ENCODE measurements at places on chromosomes 2 and 18.
A peak's percentile ranks its signal among the peaks of the same experiment; 100 is the strongest.

- peak; percentile 98 for DNase-seq
Observed at GRCh38 chr2:229445019-229445418, 173.9 kb upstream of the PID1 start.

DNA sequence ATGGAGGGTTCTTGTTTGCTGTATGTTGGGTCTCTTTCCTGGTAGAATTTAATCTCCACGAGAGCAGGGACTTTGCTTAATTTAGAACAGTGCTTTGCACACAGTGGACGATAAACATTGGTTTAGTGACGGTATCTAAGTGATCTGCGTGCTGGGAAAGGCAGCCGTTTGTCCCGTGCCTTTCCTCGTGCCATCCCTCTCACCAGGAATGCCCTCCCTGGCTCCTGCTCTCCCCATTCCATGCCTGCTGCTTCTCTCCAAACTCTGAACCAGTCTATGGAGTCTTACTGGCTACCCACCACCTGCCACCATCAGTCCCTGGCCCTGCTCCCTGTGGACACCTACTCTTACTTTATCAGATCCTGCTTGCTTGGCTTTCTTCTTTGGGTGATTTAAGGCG, 27.3 kb upstream of the TNP1 start:
- no peak for DNase-seq

DNA sequence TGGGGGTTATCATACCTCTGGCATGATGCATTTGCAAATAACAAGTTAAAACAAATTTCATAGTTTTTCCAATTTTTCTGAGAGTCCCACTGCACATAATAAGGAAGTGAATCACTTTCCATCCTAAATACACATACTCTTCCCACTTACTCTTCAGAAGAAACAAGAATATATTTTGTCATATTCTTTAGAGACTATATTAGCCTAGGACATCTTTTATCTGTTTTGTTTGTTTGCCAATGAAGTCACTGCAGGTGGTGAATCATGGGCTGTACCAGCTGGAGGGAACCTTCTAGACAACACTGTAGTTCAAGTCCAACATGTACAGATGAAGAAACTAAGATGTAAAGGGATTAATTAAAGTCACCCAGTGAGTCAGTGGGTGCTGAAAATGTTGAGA, 116.8 kb downstream of the XIRP2 start:
- DNase-seq: no peak

DNA sequence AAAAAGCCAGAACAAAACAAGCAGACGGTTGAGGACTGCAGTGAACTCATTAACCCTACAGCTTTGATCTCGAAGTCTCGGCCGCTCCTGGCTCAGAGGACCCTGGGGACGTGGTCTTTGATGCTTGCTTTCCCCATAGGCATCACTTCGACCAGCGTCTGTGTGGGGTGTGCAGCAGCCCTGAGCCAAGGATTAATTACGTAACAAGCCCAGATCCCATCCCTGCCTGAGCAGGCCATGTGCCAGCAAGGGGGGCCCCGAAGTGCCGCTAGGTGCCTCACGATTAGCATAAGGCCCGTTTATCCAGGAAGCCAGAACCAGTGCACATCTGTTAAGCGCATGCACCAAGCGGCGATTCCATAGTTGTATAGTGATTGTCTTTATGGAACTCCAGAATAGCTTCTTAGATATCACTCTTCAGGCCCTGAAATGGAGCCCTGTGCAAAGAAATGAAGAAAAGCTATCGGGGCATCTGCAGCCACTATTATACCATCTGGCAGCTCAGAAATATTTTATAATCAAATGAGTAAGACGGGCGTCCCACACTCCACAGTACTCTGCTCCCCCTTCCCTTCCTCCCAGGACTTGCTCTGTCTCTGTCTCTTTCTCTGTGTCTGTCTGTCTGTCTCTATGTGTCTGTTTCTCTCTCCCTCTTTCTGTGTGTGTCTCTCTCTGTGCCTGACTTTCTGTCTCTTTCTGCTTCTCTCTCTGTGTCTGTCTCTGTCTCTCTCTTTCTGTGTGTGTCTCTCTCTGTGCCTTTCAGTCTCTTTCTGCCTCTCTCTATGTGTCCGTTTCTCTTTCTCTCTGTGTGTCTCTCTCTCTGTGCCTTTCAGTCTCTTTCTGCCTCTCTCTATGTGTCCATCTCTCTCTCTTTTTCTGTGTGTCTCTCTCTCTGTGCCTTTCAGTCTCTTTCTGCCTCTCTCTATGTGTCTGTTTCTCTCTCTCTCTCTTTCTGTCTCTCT, 41.7 kb downstream of the HPCAL1 start:
- DNase-seq: no peak

GRCh38 chr2:50345701-50346591, 686.0 kb downstream of the NRXN1 start:
- no peak for DNase-seq

DNA sequence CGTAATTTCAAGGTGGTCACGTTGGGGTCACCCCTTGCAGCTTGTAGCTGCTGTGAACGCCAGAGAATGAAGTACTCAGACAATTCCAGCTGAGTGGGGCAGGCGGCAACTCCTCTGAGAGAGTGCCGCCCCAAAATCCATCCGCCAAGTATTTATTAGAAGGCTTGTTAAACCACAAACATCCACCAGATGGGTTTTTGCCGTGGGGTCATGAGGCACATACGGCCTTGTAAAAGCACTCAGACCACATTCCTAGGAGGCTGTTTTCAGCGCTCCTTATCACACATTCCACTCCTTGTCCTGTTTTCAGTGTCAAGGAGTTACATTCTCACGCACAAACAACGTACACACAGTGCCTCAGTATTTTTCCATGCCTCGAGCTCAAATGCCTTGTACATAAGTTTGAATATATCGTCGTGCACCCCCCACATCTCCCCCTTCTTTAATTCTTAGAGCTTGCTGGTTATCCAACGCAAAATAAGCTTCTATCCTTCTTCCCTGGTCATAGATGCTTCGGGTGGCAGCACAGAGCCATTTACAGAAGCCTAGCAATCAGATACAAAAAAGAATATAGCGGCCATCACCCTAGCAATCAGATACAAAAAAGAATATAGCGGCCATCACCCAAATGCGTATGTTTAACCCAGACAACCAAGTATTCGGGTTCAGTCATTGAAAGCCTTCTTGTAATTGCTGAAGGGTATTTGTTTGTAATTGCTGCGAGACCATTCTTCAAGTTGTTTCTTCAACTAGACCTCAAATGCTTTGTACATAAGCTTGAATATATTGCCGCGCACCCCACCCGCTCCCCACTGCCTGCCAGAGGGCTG, 7.3 kb downstream of the ALPP start:
- no peak for DNase-seq

GRCh38 chr2:168015274-168015953, 232.0 kb downstream of the STK39 start:
- no peak for DNase-seq

DNA sequence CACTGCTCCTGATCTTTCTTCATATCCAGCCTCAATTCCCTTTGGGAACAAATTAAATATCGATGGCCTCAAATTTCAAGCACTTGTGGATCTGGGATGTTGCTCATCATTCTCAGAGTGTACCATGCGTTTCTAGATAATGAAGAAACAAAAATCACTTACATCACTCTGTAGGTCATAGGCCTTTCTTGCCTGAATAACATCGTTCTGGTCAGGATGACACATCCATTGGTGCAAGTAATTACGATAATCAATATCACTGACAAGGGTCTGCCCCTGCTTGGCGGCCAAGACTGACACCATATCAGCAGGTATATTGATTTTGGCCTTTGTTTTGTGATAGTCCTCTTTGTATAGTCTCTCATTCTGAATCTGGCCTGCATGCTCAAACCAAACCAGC, 157.3 kb downstream of the RIF1 start:
- no peak for DNase-seq
